GF-D8 (cell line): ENCODE measurements at places on chromosomes 3 and 15.

GRCh38 chr3:14450922-14451606, 48.7 kb downstream of the SLC6A6 start:
- DNase-seq: no peak

DNA sequence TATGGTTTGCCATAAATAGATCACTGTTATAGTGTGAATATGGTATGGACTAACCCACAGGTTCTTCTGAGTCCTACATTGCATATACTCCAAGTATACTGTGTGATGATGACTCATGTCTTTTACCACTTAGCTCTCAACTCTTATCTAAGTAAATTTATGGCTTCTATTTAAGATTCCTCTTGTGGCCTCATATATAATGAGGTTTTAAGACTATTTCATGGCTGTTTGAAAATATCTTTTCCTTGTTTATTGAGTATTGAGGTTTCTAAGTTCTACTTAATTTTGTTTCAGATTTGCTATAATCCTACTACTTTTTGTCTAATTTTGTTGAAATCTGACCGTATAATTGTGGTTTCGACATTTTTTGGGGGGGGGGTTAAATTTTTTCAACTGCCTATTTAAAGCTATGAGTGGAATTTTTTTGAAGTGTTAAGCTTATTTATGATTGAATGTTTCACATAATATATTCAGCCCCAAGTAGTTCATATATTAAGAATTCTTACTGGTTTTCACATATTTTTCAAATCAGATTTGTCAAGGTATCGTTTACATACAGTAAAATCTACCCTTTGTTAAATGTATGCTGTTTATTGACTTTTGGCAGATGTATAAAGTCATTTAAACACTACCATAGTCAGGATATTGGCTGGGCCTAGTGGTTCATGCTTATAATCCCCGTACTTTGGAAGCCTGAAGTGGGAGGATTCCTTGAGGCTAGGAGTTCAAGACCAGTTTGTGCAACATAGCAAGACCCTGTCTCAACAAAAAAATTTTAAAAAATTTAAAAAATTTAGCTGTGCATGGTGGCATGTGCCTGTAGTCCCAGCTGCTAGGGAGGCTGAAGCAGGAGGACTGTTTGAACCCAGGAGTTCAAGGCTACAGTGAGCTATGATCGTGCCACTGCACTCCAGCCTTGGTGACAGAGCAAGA, 11.7 kb downstream of the SLC25A36 start:
- DNase-seq: peak; percentile 13

DNA sequence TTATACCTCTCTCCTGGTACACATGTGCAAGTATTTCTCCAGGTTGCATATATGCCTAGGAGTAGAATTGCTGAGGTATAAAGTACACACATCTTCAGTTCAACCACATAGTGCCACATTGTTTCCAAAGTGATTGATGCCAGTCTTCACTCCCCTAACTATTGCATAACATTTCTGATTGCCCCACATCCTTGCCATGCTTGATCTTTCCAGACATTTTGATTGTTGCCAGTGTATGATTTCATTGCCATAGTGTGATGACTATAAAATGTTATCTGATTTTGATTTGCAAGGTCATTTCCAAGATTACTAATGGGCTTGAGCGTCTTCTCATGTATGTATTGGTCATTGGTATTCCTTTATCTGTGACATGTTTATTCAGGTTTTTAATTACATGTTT, 61.1 kb upstream of the MLF1 start:
- no peak for DNase-seq

- DNase-seq: no peak
Measured at GRCh38 chr3:167851171-167851570, 115.7 kb downstream of the SERPINI1 start.

GRCh38 chr15:72227192-72227586, 3.8 kb downstream of the PKM start:
- DNase-seq: no peak

GRCh38 chr3:54355800-54356199, 233.4 kb downstream of the CACNA2D3 start:
- DNase-seq: no peak

DNA sequence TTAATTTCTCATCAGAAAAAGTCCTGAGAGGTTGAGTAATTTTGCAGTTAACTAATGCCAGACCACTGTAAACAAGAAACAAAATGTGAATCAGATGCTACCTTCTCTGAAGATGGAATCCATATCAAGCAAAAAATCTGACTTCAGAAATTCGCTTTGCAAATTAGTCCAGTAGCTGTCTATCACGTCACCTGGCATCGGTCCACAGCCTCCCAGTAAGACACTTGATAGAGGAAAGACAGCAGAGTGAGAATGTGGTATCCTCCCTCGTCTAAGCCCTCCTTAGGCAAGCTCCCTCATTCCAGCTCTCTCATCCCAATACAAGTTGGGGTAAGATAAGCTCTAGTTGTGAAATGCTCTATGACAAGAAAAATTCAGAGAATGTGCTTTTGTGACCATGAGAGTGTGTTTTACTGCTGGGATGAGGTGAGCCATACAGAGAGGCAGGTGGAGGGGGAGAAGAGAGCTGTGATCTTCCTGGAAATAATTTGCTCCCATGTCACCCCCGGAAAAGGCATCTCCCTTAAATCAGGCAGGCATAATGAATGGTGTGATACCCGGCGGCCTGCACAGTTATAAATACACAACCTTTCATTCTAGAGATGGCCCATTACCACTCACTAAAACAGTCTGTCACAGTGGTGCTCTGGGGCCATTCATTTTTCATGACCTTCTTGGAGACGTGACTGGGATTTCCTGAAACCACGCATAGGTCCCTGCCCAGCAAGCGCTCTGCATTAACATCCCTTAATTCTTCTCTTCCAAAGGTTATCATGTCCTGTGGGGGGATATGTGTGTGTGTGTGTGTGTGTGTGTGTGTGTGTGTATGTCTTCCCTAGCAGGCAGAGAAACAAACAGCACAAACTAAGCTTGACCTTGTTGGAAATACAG, 602.0 kb upstream of the KCNMB2 start:
- no peak for DNase-seq
